ENCODE measurements at places on chromosomes 12 and 14.

- peak; percentile 46 for DNase-seq
Observed at GRCh38 chr12:112103758-112104503, 4.7 kb downstream of the NAA25 start.

DNA sequence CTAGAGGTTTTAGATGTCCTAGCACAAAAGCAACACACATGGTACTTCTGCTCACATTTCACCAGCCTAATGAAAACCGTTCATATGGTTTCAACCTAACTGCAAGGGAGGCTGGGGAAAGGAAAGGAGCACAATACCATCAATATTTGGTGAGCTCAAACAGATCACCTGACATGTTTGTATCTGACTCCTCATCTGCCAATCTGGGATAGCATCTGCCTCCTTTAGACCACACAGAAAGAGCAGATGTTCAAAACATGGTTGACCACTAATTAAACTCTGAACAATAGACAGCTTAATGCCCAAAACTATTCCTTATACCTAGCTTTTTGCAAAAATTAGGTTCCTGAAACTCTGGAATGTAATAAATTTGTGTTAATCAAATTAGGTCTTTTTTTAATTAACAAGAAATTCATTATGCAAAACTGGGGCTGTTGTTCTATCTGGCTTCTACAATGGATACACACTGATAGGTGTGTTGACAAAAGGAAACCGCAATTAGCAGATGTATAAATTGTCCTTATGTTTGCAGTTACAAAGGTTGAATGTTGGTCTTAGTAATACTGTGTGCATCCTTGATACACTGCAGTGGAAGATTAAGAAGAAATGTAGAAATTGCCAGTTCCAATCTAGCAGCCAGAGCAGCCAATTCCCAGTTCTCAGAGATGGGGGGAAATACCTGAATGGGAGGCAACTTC lies 89.3 kb downstream of the DUSP6 start:
- no peak for DNase-seq

GRCh38 chr12:107685360-107686248 lies at the start of gene PWP1:
PWP1 (plus strand) TSS chr12:107685799; CDS start chr12:107685900, 101 bp downstream.
- DNase-seq = peak; percentile 95

DNA sequence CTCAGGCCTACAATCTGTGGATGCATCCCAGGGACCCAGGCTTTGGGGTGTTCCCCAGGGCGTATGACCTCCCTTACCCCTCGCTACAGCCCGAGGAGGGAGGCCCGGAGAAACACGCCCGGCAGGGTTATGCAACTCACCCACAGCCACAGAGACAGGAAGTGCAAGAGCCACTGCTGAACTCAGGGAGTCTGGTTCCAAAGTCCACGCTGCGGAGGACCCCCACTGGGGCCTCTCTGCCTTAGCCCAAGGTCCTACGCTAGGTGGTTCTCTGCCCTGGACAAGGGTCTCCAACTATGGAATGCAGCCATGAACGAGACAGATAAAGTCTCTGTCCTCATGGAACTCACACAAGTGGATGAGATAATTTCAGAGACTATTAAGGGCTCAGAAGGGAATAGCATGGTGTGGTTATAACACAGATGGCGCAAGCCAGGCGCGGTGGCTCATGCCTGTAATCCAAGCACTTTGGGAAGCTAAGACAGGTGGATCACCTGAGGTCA lies 11.3 kb downstream of the SCARB1 start:
- no peak for DNase-seq

DNA sequence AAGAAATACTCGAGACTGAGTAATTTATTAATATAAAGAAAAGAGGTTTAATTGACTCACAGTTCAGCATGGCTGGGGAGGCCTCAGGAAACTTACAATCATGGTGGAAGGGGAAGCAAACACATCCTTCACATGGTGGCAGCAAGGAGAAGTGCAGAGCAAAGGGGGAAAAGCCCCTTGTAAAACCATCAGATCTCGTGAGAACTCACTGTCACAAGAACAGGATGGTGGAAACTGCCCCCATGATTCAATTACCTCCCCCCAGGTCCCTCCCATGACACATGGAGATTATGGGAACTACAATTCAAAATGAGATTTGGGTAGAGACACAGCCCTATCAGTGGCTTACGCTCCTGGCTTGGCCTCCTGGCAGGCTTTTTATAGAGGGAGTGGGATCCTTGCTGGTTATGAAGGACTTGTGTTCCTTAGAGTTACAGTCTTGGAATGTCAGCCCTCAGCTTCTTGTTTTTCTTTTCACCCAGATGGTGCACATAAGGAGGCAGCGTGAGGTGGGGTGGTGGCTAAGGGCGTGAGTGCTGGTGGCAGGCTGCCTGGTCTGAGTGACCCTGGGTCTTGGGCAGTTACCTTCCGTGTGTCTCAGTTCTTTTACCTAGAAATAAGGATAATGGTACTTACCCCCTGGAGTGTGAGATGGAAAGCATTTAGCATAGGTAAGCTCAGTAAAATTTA lies 25.7 kb downstream of the TRAF3 start:
- no peak for DNase-seq

GRCh38 chr12:6378709-6379472 lies 3.5 kb upstream of the SCNN1A start:
- no peak for DNase-seq

- peak; percentile 46 for DNase-seq
Observed at GRCh38 chr14:60722357-60723115, 1.6 kb downstream of the SIX4 start.

DNA sequence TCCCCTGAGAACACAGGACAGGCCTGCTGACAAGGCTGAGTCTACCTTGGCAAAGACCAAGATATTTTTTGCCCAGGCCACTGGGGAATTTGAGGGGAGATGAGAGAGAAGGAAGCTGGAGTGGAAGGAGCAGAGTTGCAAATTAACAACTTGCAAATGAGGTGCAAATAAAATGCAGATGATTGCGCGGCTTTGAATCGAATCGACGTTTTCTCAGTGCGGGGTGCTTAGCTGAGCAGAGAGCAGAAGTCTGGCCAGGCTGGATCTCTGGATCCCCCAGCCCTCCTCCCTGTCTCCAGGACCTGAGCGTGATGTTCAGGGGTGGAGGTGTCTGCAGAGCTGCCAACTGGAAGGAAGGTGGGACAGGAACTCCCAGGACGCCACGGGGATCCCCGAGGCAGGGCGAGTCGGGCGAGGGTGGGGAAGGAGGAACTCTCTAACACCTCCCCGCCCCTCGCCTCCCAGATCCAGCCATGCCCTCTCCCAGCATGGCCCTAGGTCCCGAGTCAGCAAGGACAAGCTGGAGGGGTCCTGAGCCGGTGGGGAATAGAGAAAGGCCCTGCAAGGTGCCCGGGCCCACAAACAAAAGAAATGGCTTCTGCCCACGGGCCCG lies 527 bp upstream of the CARMIL3 start:
- no peak for DNase-seq

- peak; percentile 48 for DNase-seq
Observed at GRCh38 chr14:56753396-56753795, 56.9 kb downstream of the OTX2 start.

All from WERI-Rb-1 (cell line).